ENCODE measurements at places on chromosomes 5 and 9. TPM values are rescaled to one million over a fixed set of nuclear protein-coding genes. Genes with fewer than 3 reads are reported as not detected.

PLAC8L1 gene
- total RNA-seq: 0.36 TPM

SLC36A2 gene
- not detected for total RNA-seq

FST gene
- 0.22 TPM for total RNA-seq

PPP3R2 gene
- not detected for total RNA-seq

MED7 gene
- total RNA-seq: 14.2 TPM
